ENCODE measurements at places on chromosomes 12 and 14.

DNA sequence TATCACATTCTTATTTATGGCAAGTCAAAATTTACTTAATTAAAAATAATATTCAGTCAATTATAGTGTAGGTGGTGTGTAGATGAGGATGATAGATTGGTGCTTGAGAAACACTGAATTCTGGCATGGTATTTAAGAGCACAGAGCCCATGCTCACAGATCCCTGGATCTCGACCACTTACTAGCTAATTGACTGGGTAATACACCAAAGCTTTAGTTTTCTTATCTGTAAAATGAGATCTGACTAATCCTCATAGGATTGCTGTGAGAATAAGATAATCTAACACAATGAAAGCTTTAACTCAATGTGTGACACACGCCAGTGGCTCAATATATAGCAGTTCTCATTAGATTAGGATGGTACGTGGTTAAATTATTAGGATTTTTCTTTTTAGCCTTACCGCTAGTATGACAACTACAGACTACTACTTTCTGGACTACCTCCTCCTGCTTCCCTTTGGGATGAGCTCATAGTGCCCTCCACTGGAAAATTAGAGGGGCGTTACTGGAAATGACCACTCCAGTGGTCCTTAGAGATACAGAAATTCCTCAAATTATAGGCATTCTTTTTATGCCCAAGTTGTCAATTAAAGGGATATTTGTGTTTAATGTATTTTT, 482.8 kb upstream of the TBX3 start:
- DNase-seq, result no peak

- no peak for DNase-seq
These were observed 6.9 kb upstream of the KRT72 start for GRCh38 chr12:52608161-52608560.

- DNase-seq, result no peak
These were observed 59.8 kb upstream of the KIF21A start for GRCh38 chr12:39502726-39503125.

DNA sequence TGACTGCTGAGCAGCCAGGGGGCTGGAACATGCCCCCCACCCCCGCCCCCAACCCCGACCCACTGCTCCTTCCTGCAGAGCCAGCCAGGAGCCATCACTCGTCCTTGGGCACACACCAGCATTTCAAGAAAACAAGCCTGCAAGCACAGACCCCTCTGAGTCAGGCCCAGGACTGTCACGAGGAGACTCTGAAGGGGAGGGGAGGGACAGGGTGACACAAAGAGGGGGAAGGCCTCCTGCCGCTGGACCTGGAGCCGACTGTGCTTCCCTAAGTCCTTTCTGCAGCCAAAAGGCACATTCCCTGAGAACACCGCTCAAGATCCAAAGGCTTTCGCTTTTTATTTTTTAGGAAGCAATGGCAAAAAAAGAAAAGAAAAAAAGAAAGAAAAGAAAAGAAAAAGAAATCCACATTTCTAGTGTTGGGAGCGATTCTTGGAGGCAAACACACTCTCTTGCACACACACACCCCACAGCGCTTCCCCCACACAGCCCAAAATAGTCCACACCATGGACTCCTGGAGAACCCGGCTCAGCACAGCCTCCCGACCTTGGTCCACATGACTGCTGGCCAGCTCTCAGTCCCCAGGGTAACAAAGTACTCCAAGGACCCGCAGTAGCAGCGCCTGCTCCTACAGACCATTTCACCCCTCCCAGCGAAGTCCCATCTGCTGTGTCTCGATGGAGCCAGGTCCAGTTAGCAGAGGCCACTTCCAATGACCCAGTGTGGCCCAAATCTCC, 101.7 kb downstream of the DPF3 start:
- no peak for DNase-seq

DNA sequence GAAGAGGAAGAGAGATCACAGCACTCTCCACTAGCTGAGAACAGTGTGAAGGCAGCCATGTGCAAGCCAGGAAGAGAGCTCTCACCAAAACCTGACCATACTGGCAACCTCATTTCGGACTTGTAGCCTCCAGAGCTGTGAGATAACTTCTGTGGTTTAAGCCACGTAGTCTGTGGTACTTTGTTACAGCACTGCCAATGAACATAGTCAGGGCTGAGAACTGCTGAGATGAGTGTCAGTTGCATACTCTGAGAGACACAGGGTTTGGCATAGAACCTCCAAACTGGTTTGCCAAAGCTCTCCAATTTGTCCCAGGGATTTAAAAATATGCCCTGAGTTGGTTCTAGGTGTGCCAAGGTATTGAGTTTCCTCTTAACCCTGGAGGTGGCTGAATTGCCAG, 218.6 kb downstream of the ATP23 start:
- no peak for DNase-seq

GRCh38 chr12:123670882-123671728, at the start of gene TCTN2:
Gene TCTN2, plus strand, starts transcription at chr12:123671113. Its CDS starts 128 bp downstream, at chr12:123671241.
- peak; percentile 92 for DNase-seq

- DNase-seq, result no peak
These were observed 36.0 kb downstream of the NINJ2 start for GRCh38 chr12:627285-627684.
